ENCODE measurements at places on chromosomes 2 and 18.

- DNase-seq, result no peak
These were observed 492.8 kb upstream of the FSIP2 start for GRCh38 chr2:185245806-185246205.

- DNase-seq, result no peak
These were observed 59.3 kb downstream of the KIF1A start for GRCh38 chr2:240760576-240761246.

GRCh38 chr2:50004667-50005066 is 850.4 kb upstream of the FSHR start:
- DNase-seq, result no peak

DNA sequence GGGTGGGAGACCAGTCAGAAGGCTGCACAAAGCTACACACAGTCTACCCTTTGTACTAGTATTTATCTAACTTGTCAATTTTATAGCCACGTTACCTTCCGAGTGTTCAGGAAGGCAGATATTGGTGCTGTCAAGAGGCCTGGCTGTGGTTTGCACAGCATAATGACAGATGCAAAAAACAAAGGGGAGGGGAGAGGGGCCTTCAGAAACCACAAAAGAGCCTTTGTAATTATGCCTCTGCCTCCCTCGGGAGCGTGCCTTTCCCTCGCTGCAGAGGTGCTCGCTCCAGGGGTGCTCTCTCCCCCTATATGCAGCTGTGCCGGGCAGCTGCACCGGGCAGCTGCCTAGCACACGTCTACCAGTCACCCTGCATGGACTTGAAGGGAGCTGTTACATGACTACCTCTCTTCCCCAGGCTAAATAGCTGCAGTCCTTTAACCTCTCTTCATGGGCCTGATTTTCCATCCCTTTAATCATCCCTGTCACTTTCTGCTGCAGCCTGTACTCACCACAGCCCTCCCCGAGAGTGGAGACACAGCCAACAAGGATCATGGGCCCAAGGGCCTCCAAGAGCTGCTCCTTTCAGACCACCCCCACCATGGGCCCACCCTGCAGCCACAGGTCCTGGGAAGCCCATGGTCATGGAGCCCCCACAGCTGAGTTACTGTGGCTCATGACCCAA is 168.4 kb upstream of the PKDCC start:
- peak; percentile 89 for DNase-seq

DNA sequence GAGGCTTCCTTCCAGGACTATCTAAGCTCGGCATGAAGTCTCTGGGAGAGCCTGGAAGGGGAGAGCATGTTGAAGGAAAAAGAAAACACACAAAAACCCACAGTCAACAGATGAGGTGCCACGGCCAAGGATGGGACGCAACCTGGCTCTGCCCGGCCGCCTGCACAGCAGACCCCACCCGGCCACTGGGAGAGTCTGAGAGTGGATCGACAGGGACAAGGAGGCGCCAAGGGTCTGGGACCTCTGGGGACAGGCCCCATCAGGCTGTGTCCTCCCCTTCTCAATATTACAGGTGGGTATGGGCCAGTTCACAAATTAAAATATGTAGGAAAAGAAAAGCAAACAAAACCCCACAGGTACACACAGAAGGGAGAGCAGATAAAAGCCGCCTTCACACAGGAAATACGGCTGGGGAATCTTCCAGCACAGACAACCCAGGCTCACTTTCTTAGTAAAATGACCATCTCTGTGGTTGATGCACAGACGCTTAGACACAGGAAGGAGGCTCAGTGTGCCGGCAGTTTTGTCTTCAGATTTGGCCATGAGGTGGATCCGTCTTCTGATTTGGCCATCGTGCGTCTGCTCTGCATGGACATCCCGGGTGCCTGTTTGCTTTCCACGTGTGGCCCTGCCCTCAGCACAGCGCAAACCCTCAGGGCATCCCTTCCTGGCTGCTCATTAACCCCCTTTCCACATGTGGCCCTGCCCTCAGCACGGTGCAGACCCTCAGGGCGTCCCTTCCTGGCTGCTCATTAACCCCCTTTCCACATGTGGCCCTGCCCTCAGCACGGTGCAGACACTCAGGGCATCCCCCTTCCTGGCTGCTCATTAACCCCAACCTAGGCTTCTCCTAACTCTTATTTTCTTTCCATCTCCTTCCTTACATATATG is 138.4 kb downstream of the EIPR1 start:
- no peak for DNase-seq

GRCh38 chr2:98731894-98732349 is 990 bp upstream of the MGAT4A start:
- DNase-seq, result peak; percentile 59

DNA sequence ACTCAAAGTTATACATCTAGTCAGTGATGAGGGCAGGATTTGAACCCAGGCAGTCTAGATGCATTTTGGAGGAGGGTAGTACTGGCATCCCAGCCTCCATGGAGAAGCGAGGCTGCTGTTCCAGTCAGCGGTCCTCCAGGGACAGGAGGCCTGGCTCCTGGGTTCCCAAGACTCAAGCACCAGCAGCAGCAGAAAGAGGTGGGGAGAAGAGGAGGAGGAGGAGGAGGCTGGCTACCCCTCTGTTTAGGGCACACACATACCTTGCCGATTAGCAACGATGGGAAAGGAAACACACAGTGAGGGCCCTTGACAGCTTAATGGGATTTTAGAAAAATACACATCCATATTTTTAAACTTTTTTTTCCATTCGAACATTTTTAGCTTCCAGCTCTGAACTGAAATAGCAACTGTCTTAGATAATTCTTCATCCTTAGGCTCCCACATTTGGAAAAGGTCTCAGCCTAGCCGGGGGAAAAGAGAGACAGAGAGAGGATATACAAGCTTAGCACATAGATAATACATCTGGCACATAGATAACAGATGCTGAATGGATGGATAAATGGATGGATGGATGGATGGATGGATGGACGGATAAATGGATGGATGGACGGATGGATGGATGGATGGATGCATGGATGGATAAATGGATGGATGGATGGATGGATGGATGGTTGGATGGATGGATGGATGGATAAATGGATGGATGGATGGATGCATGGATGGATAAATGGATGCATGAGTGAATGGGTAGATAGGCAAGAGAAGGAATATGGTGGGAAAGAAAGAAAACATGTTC is 87.9 kb downstream of the LBH start:
- DNase-seq, result no peak
